NCI-H1694 (cell line): ENCODE measurements at places on chromosomes 1 and 21.

- DNase-seq: no peak
Observed at GRCh38 chr1:1672181-1672965, 13.6 kb upstream of the CDK11B start.

- no peak for DNase-seq
Observed at GRCh38 chr1:158961178-158961577, 29.8 kb downstream of the PYHIN1 start.

GRCh38 chr21:28579986-28580550 is 412.6 kb downstream of the LTN1 start:
- no peak for DNase-seq

GRCh38 chr1:5164158-5164557 is 509.7 kb downstream of the AJAP1 start:
- DNase-seq: no peak

GRCh38 chr1:39147099-39148025 is 57.1 kb upstream of the MACF1 start:
- no peak for DNase-seq

DNA sequence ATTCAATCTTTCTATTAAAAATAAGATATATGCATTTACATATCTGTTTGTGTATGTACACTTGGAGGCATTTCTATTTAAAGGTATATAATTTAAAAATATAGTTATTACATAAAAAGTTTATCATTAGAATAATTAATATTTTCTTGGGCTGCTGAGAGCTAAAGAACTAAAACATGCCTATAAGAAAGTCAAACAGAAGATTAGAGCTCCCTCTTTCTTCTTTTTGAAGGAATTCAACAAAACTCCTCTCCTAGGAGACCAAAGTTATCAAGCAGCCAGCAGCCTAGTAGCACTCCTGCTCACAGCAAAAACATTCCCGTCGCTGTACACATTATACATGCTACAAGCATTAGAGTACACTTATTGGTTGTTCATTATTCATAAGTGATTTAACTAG is 216.4 kb downstream of the VAV3 start:
- peak; percentile 11 for DNase-seq

DNA sequence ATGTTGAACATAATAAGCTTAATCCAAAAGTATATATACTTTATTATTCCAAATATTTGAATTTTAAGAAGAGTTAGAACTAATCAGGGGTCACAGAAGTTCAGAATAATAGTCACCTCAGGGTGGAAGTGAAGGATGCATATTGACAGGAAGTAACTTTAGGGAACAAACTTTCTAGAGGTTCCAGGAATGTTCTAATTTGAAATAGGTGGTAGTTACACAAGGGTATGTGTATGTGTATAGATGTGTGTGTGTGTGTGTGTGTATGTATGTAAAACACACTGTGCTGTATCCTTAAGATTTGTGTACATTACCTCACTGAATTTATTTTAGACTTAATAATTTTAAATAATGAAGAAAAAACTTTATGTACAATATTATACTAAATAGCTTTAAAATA is 110.4 kb downstream of the ACBD6 start:
- DNase-seq: no peak

DNA sequence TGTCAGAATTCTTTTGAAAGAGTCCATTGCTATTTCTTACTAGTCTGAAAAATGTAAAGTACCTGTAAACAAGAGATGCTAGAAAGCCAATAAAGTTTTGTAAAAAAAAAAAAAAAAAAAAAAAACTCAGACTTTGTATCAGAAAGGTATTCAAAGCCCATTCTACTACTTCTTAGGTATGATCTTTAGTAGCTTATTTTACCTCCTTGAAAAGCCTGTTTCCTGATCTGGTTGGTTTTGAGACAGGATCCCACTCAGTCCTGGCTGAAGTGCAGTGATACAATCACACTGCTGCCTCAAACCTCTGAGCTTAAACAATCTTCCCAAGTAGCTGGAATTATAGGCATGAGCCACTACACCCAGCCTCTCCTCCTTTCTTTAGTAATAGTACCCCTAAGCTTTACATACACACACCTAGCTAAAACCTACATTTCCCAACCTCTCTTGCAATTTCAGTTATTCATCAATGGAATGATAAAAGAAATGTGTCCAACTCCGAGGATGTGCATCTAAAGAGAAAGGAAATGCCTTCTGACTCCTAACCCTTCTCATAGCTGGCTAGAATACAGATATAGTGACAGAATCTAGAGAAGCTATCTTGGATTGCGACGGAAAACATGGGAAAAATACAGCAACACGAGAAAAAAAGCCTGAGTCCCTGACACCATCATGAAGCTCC is 30.6 kb downstream of the EPS15 start:
- DNase-seq: no peak

GRCh38 chr1:23743287-23744152 is at the start of gene ELOA:
ELOA (plus strand) TSS chr1:23743471; CDS start chr1:23743504, 33 bp downstream.
- DNase-seq: no peak

DNA sequence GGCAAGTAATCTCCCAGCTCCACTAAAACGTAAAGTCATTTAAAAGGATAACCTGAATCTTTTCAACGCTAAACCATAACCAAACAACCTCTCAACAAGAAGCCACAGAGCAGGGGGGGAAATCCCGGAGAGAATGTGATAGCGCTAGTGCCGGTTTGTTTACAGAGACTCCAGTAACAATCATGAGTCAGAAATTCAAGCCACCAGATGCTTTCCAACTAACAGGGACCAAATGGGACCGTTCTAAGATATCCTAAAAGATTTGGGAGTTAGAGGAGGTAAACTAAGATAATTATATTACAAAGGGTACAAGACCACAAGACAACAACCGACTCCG is 825 bp downstream of the DCAF8 start:
- peak; percentile 10 for DNase-seq

DNA sequence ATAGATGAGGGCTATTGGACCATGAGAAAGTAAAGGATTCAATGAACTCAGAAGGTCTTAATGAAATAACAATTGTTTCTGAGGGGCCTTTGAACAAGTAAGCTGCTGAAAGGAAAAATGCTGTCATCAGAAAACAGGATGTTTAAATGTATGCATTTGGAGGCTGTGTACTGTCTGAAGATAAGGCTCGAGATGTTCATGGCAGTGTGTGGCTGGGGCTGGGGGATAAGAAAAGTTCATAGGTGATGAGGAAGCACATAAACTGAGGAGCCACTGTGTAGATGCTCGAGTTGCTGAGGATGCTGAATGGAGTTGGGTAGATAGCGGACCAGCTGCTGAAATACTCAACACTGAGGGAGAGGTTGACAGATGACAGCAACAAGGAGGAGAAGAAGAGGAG is 17.8 kb downstream of the THEM4 start:
- DNase-seq: no peak

- no peak for DNase-seq
Observed at GRCh38 chr1:20478057-20478635, 7.9 kb downstream of the CAMK2N1 start.

GRCh38 chr21:40373761-40374160 is 473.2 kb downstream of the DSCAM start:
- DNase-seq: no peak

DNA sequence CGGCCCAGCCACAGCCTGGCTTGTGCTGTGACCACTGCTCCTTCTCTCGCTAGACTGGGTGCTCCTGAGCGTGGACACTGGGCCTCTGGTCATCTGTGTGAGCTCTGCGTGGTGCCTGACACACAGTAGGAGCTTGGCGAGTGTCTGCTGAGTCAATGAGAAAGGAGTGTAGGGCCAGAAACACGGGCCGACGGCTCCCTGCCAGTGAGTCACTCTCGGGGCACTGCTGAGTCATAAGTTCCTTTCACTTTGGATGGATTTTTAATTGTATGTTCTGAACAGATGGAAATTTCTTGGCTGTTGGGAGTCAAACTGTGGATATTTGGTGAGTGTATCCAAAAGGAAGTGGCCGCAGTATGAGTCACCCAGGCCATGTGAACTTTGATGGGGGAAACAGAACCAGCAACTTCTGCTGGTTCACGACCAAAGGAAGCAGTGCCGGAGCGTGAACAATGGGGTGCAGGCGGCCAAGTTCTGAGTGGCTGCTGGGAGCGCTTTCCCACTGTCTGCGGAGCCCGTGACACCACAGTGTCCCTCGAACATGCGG is 41.0 kb upstream of the COL18A1 start:
- no peak for DNase-seq

GRCh38 chr1:64965366-64966157 is 787 bp downstream of the JAK1 start:
- peak; percentile 18 for DNase-seq

DNA sequence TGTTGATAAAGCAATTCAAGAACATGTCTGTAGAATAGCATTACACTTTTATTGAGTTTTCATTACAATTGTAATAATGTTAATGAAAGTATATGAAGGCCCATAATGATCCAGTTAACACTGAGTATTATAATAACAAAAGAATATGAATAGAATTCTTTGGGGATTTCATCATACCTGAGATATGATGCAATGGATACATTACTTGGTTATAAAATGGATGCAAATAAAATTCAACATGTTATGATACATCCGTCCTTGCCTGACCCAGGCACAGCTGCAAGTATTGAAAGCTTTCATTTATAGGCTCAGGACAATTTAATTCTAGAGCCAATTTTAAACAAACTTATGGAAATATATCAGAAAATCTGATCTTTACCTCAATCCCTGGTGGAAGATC is 8.2 kb upstream of the KCNA3 start:
- no peak for DNase-seq
